ENCODE measurements at places on chromosomes 5 and 9.
A peak's percentile ranks its signal among the peaks of the same experiment; 100 is the strongest.

- DNase-seq, result no peak
Observed at GRCh38 chr5:148826739-148827070, 294 bp downstream of the ADRB2 start.

DNA sequence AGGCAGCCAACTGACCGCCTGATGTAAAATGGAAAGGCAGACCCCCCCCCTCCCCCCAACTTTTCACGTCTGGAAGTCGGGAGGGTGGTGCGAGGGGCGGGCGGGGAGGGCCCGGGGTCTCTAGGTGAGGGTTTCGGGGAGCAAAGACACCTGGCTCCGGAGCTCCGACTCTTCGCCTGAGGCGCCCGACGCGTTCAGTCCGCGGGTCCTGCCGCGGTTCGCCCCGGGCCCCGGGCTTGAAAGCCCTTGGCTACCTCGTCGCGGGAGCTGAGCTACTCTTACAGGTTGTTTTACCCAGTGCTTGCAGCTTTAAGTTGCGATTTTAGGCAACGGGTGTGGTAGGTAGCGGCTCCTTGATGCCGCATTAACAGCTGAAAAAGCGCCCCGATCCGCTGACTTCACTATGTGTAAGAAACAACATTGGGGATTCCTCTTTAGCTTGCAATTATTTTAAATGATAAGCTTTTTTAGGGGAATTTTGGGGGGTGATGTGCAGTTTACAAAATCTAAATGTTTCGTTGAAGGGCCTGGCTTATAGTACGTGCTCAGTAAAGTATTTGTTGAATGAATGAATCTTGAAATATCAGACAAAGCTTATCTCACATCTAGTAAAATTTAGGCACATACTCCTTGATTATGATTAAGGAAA, 722 bp downstream of the CDC42SE2 start:
- peak; percentile 43 for DNase-seq

DNA sequence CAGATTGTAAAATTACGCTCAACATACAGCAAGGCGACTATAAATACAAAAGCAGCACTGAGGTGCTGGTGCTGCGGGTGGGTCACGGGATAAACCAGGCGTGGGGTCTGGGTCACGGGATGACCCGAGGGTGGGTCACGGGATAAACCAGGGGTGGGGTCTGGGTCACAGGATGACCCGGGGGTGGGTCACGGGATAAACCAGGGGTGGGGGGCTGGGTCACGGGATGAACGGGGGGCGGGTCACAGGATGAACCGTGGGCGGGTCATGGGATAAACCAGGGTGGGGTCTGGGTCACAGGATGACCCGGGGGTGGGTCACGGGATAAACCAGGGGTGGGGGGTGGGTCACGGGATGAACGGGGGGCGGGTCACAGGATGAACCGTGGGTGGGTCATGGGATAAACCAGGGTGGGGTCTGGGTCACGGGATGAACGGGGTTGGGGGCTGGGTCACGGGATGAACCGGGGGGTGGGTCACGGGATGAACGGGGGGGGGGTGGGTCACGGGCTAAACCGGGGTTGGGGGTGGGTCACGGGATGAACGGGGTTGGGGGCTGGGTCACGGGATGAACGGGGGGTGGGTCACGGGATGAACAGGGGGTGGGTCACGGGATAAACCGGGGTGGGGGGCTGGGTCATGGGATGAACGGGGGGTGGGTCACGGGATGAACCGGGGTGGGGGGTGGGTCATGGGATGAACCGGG, 30.2 kb upstream of the SLC9A3 start:
- DNase-seq, result no peak

GRCh38 chr9:126677188-126678084, 63.7 kb downstream of the LMX1B start:
- no peak for DNase-seq

DNA sequence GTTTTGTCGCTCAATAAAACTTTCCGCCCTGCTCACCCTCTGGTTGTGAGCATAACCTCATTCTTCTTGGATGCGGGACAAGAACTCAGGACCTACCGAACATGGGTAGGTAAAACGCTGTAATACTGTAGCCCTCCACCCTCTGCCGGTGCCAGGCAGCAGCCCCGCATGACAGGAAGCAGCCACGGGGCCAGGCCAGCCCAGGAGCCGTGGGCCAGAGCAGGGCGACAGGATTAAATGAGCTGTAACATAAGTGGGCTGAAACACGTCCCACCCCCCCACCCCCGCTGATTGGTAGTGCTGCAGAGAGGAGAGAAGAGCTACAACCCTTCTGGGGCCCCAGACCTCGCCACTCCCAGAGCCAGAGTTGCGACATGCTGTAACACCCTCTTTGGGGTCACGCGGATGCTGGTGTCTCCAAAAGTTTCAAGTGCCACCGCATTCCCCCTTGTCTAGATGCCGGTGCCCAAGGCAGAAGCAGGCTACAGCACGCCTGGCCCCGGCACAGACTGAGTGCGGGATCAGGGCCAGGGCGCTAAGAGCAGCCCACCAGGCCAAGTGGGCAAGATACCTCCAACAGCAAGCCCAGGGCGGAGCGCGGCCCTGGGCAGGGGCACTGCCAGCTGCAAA, 81.8 kb downstream of the FBXW11 start:
- DNase-seq, result no peak

GRCh38 chr9:3807601-3808000, 281.8 kb upstream of the RFX3 start:
- no peak for DNase-seq

GRCh38 chr5:170809551-170809950, 26.0 kb downstream of the GABRP start:
- peak; percentile 86 for DNase-seq

DNA sequence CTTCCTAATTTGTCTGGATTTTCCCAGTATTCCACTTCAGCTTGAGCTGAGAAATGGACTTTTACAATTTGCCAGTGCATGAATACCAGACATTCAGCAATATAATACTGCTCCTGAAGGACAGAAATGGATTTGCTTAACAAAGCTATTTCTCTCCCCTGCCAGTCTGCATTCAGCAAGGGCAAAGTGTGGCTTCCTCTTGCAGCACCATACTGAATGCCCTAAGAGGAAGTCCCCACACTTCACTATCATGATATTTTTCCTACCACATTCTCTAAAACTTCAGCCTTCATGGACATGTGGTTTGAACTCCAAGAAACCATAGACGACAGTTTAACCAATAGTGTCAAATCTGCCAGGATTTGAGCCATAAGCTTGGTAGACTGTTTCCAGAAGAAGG, 19.8 kb upstream of the TLE4 start:
- peak; percentile 21 for DNase-seq

GRCh38 chr5:170028124-170028523, 47.8 kb upstream of the INSYN2B start:
- DNase-seq, result no peak

DNA sequence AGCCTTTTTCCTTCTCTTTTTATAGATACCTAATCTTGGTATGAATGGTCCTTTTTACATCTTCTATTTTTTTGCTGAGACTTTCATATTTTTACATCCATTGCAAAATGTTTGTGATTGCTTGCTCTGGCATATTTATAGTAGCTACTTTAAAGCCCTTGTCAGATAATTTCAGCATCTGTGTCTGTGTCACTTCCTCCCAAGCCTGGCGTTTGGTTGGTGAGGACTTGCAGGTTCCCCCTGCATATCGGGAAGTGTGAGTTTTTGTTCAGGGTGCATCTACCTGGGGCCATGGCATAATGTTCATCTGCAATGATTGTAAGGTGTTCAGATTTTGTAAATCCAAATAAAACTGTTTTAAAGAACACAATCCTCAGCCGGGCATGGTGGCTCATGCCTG, 8.9 kb downstream of the FBXW5 start:
- no peak for DNase-seq

- no peak for DNase-seq
Observed at GRCh38 chr9:76534026-76534425, 75.0 kb downstream of the GCNT1 start.
